ENCODE measurements at places on chromosomes 5 and 9.

- DNase-seq, result no peak
These were observed 183.4 kb downstream of the TMEM38B start for GRCh38 chr9:105877721-105878120.

GRCh38 chr9:128259156-128259555 lies 16.7 kb downstream of the GOLGA2 start:
- DNase-seq, result no peak

DNA sequence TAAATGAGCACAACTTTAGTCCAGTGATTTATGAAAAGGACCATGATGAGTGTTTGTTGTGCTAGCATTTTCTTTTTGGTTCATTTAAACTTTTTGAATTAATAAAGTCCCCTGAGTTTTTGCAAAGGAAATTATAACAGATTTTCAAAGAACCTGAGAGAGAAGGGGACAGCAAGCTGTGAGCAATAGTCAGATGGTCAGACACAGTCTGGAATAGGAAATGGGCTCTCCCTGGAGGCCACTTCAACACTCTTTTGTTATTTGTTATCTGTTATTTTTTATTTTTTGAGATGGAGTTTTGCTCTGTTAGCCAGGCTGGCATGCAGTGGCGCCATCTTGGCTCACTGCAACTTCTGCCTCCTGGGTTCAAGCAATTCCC lies 171.1 kb downstream of the ARHGEF28 start:
- DNase-seq, result no peak

DNA sequence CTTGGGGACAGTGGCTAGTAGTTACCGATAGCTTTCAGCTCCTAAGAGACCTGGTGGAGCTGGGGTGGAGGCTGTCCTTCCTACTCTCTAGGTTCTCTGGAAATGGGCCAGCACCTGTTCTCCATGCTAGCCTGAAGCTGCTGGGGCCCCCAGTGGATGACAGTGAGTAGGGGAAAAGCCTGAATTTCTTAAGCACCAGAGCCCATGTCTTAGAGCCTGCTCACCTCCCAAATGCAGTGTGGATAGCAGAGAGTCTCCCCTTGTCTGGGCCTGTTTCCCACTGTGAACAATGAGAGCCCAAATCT lies 105.8 kb downstream of the DAB2IP start:
- DNase-seq, result no peak

DNA sequence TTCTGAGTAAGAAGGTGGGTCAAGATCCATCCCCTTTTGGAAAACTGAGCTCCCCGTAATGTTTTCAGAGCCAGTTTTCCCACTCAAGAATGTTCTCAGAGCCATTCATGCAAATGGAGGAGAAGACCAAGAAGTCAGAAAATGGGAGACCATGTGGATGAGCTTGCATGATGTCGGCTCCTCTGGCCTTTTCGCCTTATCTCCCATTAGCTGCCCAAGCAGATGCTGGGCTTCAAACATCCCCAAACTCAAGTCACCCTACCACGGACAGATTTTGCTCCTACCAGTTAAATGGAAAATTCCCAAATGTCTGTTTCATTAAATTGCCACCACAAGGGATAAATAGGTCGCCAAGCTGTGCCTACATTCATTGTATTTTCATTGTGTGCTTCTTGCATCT lies 161.4 kb downstream of the ICE1 start:
- no peak for DNase-seq

GRCh38 chr9:124496463-124496862 lies 10.7 kb downstream of the NR5A1 start:
- no peak for DNase-seq

- no peak for DNase-seq
These were observed 584.5 kb upstream of the DMAC1 start for GRCh38 chr9:8384091-8384490.

GRCh38 chr5:151700296-151700695 lies 13.6 kb upstream of the SPARC start:
- no peak for DNase-seq

All from thoracic aorta (tissue), 2 donors.